Fibroblast of the aortic adventitia (primary cell): ENCODE measurements at places on chromosomes 2 and 18. TPM values are rescaled to one million over a fixed set of nuclear protein-coding genes. Genes with fewer than 3 reads are reported as not detected.

NAT8 gene
- not detected in 2 replicates for total RNA-seq

RTP5 gene
- total RNA-seq: not detected in 2 replicates

LBH gene
- 21.1 and 61.2 TPM in 2 replicates for total RNA-seq

C2orf81 gene
- total RNA-seq: 1.9 and 2.8 TPM in 2 replicates

B3GNT2 gene
- 14.1 and 14.2 TPM in 2 replicates for total RNA-seq

IGFBP5 gene
- total RNA-seq: 334 and 616 TPM in 2 replicates

IFIH1 gene
- total RNA-seq: 7.7 and 9.7 TPM in 2 replicates

CETN1 gene
- total RNA-seq: not detected in 2 replicates

PHLPP1 gene
- 7.2 and 14.1 TPM in 2 replicates for total RNA-seq

SLC9A2 gene
- total RNA-seq: under 0.01 TPM in 1 of 2 replicates, not detected in the other

GPR39 gene
- 0.41 and 12.7 TPM in 2 replicates for total RNA-seq

FBLN7 gene
- 3.2 and 7.8 TPM in 2 replicates for total RNA-seq

IL37 gene
- not detected in 2 replicates for total RNA-seq

NT5C1B gene
- not detected in 2 replicates for total RNA-seq

LONRF2 gene
- total RNA-seq: 1.8 and 2.0 TPM in 2 replicates

OTOS gene
- not detected in 2 replicates for total RNA-seq

NYAP2 gene
- not detected in 2 replicates for total RNA-seq

SPDYA gene
- 1.1 and 6.5 TPM in 2 replicates for total RNA-seq

HOXD12 gene
- total RNA-seq: not detected in 2 replicates

C2orf78 gene
- not detected in 2 replicates for total RNA-seq

CCDC150 gene
- total RNA-seq: 4.0 and 19.7 TPM in 2 replicates

FBXO15 gene
- 0.27 and 0.49 TPM in 2 replicates for total RNA-seq

IL1RN gene
- total RNA-seq: 1.1 TPM in 1 of 2 replicates, not detected in the other

GPR55 gene
- total RNA-seq: under 0.01 TPM in 1 of 2 replicates, not detected in the other

PLGLB2 gene
- total RNA-seq: 2.3 TPM in 1 of 2 replicates, not detected in the other

PTH2R gene
- total RNA-seq: 0.33 TPM in 1 of 2 replicates, not detected in the other

RAX gene
- not detected in 2 replicates for total RNA-seq

NT5DC4 gene
- total RNA-seq: not detected in 2 replicates

C1QL2 gene
- not detected in 2 replicates for total RNA-seq

LINC00305 gene
- total RNA-seq: not detected in 2 replicates

CTDSP1 gene
- 53.6 and 70.4 TPM in 2 replicates for total RNA-seq

MALL gene
- total RNA-seq: 10.1 and 442 TPM in 2 replicates

GRB14 gene
- total RNA-seq: 6.1 and 6.9 TPM in 2 replicates

ERBB4 gene
- total RNA-seq: 0.16 and 5.8 TPM in 2 replicates

IL1R1 gene
- total RNA-seq: 150 and 152 TPM in 2 replicates

MRO gene
- under 0.01 and 6.5 TPM in 2 replicates for total RNA-seq

IL36RN gene
- total RNA-seq: not detected in 2 replicates
